Hypothalamus (tissue), 51 donors: ENCODE measurements at places on chromosomes 7 and 10.

DNA sequence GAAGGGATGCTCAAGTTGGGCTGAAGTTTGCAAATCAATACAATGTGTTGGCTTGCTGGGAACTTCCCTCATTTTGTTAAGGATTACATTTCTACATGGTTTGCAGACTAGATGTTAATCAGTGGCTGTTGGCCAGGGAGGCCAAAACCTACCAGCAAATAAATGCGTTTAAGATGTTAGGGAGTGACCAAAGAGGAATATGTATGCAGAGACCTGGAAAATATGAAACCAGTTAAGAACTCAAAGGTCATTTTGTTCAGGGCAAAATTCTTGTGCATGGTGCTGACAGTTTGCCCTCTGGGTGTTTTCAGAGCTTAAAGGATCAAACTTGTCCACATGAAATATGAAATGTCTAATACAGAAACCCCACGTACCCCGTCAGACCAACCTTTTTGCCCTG, 30.3 kb downstream of the GATA3 start:
- no peak for DNase-seq

DNA sequence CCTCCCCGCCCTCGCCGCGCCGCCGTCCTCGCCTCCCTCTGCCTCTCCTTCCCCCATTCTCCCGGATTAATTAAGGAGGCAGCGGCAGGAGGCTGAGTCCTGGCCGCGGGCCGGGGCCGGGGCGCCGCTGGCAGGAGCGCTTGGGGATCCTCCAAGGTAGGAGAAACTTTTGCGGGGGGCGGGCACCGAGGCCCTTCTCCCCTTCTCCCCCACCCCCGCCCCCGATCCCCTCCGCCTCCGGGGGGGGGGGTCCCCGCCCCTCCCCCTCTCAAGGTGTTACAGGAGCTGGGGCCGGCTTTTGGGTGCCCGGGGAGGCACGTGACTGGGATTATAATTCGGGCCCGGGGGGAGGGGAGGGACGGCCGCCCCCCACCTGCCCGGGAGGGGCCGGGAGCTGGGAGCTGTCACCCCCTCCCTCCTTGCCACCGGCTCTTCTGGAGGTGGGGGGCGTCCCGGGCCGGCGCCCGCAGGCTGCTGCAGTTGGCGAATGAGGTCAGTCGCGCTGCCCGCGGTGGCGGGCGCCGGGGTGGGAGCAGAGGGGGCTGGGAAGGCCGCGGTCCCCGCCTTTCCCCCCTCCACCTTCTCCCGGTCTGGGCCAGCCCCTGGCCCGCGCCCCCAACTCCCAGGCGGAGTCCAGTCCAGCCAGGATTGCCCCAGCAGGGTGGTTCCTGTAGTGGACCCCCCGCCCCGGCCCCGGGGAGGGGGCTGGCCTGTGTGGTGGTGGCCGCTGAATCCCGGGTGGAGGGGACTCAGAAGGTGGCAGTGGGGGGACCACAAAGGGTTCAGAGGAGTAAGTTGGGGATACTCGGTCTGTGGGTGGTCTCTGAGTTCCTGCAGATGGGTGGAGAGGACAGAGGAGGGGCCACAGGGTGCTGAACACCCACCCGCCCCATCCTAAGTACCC, 567 bp downstream of the GTF2IRD1 start:
- no peak for DNase-seq

DNA sequence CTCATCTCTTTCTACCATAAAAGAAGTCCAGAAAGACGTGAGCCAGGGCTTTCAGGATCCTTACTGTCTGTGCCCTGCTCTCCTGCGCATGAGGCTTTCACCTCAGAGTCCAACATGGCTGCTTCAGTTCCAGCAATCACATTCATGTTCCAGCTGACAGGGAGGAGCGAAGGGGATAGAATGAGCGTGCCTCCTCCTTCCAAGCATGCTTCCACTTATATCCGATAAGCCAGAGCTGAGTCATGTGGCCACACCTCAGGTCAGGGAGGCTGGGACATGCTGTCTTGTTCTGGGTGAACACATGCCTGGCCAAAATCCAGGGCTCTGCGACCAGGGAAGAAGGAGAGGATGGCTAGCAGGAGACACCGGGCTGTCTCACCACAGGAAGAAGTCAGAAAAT, 248.2 kb downstream of the SKAP2 start:
- DNase-seq, result no peak

- no peak for DNase-seq
Measured at GRCh38 chr10:113856563-113856962, 2.1 kb downstream of the NHLRC2 start.

DNA sequence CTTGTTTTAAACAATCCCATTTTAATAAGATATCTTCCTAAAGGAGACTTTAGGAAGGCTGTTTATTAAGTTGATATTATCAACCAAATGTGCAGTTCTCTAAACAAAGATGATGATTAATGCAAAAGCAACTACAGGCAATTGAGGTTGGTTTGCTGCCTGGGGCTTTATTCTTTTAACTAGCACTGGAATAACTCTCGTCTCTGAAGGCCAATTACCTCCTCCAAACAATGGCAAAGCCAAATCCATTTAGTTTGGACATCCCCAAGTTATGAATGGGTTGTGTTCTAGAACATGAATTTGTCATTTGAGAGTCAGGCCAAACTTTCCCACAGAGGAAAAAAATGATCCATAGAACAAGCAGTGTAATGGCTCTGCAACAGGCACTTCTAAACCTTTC, 114.1 kb downstream of the SLC16A9 start:
- DNase-seq, result no peak

- DNase-seq, result peak; percentile 16
Measured at GRCh38 chr10:17851611-17852010, 42.5 kb downstream of the MRC1 start.

DNA sequence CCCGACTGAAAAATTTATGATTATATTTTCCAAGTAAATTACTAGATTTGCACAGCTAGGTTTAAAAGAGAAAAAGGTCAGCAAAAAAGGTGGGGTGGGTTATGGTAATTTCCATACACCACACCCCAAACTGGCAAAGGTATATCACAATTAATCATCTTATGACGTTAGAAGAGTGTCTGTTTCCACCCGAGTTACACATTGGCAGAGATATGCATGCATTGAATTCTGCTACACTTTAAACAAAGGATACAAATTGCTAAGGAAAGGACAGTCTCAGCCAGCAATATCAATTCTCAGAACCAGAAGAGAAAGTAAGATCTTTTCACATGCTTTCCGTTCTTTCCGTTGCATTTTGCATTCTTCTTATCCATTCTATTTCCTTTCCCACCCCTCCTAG, 843.3 kb downstream of the GATA3 start:
- DNase-seq, result no peak

DNA sequence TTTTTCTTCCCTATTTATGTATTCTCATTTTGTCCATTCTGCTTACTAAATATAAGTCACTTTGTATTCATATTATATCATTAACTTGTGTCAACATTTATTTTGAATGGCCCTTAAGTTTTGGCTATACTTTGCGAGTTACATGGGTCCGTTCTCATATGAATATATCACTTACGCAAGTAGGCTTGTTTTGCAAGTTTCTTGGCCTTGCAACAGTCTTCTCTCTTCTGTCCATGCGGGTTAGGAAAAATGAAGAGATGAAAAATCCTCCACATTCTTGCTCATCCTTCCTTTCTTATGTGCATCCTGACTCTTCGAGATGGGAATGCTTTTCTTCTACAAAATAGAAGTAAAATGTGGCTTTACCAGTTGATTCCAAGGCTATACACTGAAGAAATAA, 82.8 kb downstream of the GPR158 start:
- DNase-seq, result no peak

- DNase-seq, result no peak
Measured at GRCh38 chr7:46776790-46777189, 805.1 kb downstream of the TNS3 start.

- DNase-seq, result peak; percentile 22
Measured at GRCh38 chr10:55024713-55025112, 223.7 kb upstream of the PCDH15 start.

- no peak for DNase-seq
Measured at GRCh38 chr7:107857541-107857912, 33.5 kb upstream of the DLD start.

GRCh38 chr7:7686811-7687508, 31.4 kb downstream of the RPA3 start:
- no peak for DNase-seq

- no peak for DNase-seq
Measured at GRCh38 chr7:151003572-151003971, 12.8 kb downstream of the NOS3 start.

GRCh38 chr7:116809636-116810266, 52.6 kb upstream of the CAPZA2 start:
- DNase-seq, result no peak

DNA sequence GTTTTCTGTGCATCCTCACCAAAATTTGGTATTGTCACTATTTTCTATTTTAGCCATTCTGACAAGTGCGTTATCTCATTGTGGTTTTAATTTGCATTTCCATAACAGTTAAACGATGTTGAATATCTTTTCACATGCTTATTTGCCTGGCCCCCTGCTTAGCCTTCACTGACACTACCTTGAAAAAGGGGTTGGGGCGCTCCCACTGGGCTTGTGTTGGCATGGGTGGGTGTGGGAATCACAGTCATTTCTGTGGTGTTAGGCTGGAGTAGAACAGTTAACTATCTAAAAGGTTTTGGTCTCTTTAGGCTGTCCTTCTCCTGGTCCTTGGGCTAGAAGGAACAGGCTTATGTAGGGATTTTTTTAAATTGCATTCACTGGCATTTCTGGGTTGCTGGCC, 72.2 kb upstream of the TMEM140 start:
- DNase-seq, result no peak

GRCh38 chr7:98049034-98049433, 57.6 kb upstream of the LMTK2 start:
- DNase-seq, result no peak

GRCh38 chr10:30865141-30865926, 166.3 kb downstream of the ZNF438 start:
- no peak for DNase-seq

- DNase-seq, result peak; percentile 32
Measured at GRCh38 chr10:75788394-75789205, 357.2 kb downstream of the LRMDA start.

GRCh38 chr10:119421891-119422681, 120.4 kb downstream of the RGS10 start:
- no peak for DNase-seq

DNA sequence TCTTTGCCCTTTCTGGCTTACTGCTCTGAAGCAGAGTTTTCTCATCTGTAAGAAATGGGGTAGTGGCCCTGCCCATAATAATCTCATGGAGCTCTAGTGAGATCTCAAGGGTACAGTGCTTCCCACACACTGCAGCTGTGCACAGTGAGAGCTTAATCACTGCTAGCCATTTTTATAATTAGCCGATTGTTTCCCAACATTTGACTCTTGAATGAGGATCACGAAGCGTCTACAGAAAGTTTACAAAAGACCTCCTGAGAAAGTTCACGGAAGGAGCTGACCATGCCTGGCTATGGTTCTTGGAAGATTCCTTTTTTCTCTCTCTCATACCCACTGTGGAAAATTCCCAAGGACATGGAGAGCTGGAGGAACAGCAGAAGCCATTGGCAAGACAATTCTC, 70.4 kb downstream of the FAM171A1 start:
- no peak for DNase-seq

GRCh38 chr7:144011458-144012230, 11.5 kb downstream of the OR6B1 start:
- DNase-seq, result no peak
